Stimulated activated naive CD8-positive, alpha-beta T cell treated with anti-CD3 and anti-CD28 coated beads, Interleukin-15, Interleukin-2, amounts not matched to agents 100 U/mL and 50 U/mL, for 24 hours (primary cell): ENCODE measurements at places on chromosomes 7 and 10.

DNA sequence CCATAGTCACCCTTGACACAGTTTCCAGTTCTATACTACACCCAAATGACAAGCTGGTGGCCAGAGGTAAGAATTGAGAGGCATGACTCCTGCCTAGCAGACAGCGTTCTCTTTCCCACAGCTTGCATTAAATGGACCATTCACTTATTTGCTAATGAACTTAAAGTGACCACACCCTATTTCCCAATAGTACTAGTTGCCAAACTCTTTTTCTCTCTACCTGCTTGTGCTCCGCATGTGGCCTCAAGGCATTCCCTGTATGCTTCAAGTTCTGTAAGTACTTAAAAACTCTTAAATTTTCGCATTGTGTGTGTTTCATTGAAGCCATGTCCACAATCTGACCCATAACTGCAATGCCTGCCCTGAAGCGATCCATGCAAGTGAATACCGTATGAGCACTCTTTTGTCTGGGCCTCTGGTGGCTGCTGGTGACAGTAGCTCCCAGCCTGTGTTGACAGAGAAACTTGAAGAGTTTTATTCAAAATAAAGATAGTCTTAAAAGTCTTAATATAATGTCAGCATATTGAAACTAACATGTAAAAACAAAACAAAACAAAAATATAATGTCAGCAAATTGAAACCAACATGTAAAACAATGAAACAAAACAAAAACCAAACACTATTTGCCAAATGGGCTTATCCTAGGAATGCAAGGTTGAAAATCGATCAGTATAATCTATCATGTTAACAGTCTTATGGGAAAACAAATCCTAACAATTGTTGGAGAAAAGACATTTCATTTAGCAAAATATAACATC lies 73.6 kb downstream of the CCSER2 start:
- no peak for DNase-seq

GRCh38 chr7:38330861-38331621 lies 57.6 kb upstream of the TARP start:
- DNase-seq: peak; percentile 40

- no peak for DNase-seq
Observed at GRCh38 chr10:49036638-49037037, 78.7 kb downstream of the VSTM4 start.

- DNase-seq: no peak
Observed at GRCh38 chr10:78765726-78766335, 302.9 kb upstream of the ZMIZ1 start.

- DNase-seq: no peak
Observed at GRCh38 chr7:30973791-30974604, 10.2 kb downstream of the GHRHR start.

DNA sequence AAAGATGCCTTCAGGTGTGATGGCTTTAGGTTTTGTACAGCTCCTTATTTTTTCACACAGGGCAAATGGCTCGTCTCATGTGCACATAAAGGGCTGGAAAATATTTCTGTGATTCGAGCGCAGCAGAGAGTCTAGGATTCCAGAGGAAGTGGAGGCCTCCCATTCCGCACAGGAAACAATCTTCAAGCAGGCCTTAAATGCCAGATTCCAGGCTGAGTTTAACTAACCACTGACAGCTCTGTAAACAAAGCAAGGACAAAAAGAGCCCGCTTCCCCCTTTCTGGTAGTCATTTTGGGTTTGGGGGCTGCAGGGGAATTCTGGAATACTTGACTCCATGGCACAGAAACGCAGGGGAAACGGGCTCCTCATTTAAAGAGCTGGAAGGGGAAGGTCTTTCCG lies 87.2 kb downstream of the CALD1 start:
- no peak for DNase-seq

DNA sequence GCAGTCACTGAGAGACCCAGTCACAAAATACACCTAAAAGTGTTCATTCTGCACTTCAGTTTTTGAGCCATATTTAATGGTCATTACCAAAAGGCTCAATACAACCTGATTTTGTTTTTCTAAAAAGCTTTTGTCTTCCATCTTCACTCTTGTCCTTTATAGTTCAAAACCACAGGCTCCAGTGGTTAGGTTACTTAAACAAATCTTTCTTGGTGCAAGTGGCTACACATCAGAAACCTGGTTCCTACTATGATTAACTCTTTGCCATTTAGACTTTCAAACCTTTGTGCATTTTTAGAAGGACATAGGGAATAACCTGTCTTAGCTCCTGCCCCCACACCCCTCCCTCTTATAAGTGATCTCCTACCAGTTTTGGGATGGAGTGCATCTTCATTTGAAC lies 135.8 kb downstream of the STRA8 start:
- DNase-seq: no peak

- DNase-seq: no peak
Observed at GRCh38 chr7:116691664-116692063, 19.7 kb downstream of the MET start.

GRCh38 chr10:70053218-70053840 lies 683 bp downstream of the MACROH2A2 start:
- peak; percentile 29 for DNase-seq

DNA sequence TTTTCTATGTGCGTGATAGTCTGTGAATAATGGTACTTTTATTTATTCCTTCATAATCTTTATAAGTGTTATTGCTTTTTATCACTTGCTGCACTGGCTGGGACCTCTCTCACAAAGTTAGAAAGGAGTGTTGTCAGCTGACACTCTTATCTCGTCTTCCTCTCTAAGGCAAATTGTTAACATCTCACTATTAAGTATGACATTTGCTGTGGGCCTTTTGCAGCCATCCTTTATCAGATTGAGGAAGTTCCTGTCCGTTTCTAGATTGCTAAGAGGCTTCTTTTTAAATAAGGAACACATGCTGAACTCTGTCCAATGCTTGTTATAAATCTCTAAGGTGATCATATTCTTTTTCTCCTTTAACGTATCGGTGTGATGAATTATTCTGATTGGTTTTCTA lies 27.4 kb upstream of the DIP2C start:
- no peak for DNase-seq

DNA sequence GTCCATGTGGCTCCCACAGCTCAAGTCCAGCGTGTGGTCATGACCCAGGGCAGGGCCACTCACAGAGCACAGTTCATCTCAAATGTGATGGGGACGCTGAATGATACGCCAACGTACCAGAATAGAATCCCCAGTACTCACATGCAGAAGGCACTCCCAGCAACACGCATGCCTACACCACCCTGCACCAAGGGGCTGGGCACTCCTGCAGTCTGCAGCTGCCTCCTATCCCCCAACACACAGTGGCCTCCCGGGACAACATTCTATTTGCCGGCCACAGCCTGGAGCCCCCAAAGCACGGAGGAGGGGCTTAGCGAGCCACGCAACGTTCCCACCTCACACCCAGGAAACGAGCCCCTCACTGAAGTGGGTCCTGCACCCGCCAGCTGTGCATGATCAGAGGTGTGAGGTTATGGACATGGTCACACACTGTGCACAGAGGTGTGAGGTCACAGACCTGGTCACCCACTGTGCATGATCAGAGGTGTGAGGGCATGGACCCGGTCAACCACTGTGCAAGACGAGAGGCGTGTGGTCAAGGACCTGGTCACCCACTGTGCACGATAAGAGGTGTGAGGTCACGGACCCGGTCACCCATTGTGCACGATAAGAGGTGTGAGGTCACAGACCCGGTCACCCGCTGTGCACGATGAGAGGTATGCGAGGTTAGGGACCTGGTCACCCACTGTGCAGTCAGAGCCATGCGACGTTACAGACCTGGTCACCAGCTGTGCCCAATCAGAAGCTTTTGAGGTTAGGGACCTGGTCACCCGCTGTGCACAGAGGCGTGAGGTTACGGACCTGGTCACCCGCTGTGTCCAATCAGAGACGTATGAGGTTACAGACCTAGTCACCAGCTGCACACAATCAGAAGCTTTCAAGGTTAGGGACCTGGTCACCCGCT lies 182.8 kb downstream of the DIP2C start:
- DNase-seq: no peak

DNA sequence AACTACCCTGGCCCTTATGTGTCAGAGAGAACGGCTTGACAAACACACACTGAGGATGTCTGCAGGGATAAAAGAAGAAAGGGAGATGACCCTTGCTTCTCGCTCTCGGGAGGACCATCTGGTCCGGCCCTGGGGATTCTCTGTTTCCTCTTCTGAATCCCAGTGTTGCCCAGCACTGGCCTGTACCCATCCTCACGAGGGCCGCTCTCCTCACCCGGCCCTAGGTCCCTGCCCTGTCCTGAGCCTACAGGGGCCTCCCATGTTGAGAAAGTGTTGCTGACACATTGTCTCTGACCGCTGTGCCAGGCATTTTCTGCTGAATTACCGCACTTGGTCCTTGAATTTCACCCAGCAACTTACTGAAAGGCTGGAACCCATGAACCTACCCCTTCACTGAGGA lies 171.9 kb upstream of the LANCL2 start:
- no peak for DNase-seq

- DNase-seq: no peak
Observed at GRCh38 chr7:39353615-39354376, 212.4 kb upstream of the YAE1 start.

DNA sequence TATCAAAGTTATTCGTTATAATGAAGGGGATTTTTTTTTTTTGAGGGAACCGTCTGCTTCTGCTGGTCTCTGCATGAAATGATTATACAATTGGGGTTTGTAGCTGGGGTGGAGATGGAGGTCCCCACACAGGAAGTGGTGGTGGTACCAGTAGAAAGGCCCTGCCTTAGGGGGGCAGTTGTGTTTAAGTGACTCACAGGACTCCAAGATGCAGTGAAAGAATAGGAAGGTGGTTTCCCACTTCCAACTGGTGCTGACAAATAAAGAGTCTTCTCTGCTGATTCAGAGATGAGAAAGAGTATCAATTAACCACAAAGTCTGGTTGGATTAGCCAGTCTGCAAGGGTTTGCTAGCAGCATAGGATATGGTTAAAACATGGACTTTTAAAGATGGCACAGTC lies 376.0 kb downstream of the SORCS3 start:
- DNase-seq: peak; percentile 14

GRCh38 chr7:130387628-130388403 lies 7.5 kb downstream of the CPA1 start:
- no peak for DNase-seq

- DNase-seq: no peak
Observed at GRCh38 chr7:127961786-127962453, 69.3 kb downstream of the LRRC4 start.

DNA sequence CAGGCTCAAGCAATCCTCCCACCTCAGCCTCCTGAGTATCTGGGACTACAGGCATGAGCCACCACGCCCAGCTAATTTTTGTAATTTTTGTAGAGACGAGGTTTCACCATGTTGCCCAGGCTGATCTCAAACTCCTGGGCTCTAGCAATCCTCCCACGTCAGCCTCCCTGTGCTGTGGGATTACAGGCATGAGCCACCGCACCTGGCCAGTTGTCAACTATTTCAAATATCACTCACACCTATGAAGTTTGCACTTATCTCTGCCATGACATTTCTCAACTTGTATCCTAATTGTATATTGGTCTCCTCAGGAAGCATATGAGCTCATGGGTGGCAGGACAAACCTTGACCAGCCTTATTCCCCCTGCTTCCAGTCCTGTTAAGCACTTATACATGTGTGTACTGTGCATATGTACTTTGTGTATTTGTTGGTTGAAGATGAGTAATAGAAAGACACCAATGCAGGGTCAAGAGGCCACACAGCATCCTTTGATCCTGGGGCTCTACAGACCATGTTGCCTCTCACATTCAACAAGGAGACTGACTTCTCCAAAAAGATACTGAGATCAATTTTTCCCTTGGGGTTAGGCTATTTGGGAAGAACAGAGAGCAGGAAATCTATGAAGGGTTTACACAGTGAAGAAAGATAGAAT lies 82.2 kb downstream of the SLC16A9 start:
- DNase-seq: no peak

GRCh38 chr10:80599424-80599847 lies 61.7 kb downstream of the SH2D4B start:
- DNase-seq: peak; percentile 44

DNA sequence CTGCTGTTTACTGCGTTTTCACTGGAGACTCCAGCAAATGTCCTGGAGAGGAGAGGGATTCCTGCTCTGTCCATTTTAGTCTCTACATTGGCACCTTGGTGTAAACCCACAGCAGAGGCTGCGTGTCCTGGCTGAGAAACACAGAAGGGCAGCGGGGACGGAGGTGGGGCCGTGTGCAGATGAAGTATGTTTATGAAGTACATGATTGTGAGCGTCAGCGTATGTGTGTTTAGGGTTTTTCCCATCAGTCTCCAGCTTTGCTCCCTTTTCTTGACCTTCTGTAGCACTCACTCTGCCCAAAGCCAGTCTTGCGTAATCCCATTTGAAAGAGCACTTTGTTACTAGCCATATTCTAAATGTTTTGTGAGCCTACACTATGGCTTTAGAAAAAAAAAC lies 750.7 kb upstream of the SORCS1 start:
- DNase-seq: no peak

GRCh38 chr10:1762076-1762475 lies 24.8 kb upstream of the ADARB2 start:
- DNase-seq: no peak

DNA sequence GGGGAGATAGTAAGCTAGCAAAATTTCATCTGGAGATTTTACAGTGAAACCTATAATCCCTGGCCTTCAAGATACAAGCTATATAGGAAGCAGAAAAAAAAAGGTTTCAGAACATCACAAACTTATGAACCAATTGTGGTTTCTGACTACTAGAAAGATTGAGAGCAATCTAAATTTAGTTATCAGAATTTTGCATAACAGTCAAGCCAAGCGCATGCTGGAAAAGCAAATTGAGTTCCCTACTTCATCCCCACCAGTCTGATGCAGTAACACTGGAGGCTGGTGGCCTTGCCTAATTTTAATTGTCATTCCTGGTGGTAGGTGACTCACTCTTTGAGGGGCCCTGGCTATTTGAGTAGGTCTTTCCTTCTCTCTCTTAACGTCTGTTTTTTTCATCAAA lies 46.3 kb upstream of the ELMO1 start:
- no peak for DNase-seq
